ENCODE measurements at places on chromosomes 4 and X.

GRCh38 chr4:175947117-175947722 lies 118.4 kb upstream of the WDR17 start:
- peak; percentile 69 for DNase-seq

DNA sequence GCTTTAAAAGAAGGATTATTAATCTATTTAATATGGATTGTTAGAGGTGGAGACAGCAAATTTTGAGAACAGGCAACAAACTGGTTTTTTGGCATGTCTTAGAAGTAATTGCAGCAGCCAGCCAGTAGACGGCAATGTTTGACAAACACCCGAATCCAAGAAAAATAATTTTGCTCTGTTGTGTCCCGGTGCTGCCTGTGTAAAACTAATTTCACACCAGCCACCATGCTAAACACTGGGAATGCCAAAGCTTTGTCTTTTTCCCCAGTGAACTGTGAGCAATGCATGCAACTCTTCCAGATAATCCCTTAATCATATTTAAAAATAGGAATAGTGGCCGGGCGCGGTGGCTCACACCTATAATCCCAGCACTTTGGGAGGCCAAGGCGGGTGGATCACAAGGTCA lies 25.9 kb downstream of the SMIM31 start:
- DNase-seq: peak; percentile 33

GRCh38 chrX:79268788-79269187 lies 98.3 kb downstream of the ITM2A start:
- DNase-seq: no peak

DNA sequence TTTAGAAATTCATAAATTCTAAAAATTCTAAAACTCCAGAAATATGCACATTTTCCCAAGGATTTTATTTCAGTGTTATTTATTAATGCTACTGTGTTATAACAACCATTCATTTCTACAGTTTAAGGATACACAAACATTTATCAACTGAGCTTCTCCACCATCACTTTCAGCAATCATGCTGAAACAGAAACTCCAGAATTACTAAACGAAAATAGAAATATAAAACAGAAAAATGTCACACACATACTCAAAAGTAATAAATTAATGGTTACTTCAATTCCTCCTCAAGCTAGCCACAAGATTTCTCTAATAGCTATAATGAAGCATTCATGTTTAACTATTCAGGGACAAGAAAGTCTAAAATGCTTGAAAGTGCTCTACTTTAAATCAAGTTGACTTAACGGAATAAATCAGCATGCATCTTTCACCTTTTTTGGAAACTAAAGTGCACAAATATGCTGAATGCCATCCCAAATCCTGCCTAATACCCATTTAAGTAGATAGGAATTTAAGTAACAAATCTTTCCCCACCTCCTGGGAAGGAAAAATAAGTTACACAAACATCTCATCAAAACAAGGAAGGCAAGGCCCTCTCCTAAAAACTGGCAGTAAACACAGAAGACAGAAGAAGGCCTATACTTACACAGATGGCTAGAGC lies 563 bp downstream of the FAM13A start:
- DNase-seq: no peak

- DNase-seq: no peak
Measured at GRCh38 chr4:124025428-124025827, 628.8 kb downstream of the SPRY1 start.

GRCh38 chrX:75784680-75785491 lies at the start of gene MAGEE2:
Gene MAGEE2 (minus strand): TSS chrX:75785254. CDS start chrX:75785051, 203 bp downstream.
- peak; percentile 16 for DNase-seq
